NCI-H748 treated with DMSO at 0.1 percent for 48 hours (cell line): ENCODE measurements at places on chromosomes 12 and 14.

GRCh38 chr12:69514111-69514510 is 43.9 kb downstream of the FRS2 start:
- no peak for DNase-seq

DNA sequence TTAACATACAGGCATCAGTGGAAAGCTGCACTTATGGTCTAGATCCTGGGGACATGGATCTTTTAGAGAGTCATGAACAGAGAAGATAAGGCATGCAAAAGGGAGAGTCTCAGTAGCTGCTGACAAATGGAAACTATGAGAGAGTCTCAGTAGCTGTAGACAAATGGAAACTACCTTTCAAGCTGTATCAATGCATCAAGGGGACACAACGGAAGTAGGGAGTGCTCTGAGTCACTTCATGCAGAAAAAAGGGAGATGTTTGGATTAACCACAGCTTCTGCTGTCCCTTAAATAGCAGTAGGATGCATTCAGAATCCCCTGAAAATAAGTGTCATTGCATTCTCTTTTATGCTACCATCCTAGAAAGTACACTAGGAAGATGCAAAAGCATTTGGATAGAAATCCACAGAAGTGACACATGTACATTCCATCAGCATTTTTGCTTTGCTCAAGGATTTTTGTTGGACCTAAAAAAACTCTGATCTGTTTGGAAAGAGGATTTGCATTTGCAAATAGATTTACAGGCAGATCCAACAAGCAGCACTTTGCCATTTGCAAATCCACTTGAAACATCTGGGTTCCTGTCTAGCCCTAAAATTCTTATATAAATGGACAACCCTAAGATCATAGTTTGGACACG is 227.5 kb upstream of the LMO3 start:
- no peak for DNase-seq

DNA sequence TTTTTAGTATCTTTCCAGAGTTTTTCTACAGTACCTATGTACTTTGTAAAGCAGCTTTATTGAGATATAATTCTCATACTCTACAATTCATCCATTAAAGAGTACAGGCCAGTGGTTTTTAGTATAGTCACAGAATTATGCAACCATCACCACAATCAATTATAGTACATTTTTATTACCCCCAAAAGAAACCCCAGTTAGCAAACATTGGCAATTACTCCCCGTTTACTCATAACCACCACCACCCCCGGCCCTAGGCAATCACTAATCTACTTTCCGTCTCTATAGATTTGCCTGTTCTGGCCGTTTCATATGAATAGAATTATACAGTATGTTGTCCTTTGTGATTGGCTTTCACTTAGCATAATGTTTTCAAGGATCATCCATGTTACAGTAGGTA is 119.8 kb downstream of the KICS2 start:
- no peak for DNase-seq

- DNase-seq: no peak
These were observed 19.2 kb upstream of the CACNA2D4 start for GRCh38 chr12:1937481-1938224.

GRCh38 chr12:125467363-125467762 is 402.1 kb downstream of the AACS start:
- DNase-seq: no peak
